CD8-positive, alpha-beta memory T cell (primary cell): ENCODE measurements at places on chromosomes 5 and 9.
A peak's percentile ranks its signal among the peaks of the same experiment; 100 is the strongest.

GRCh38 chr9:99106044-99106375 is 1.1 kb downstream of the TGFBR1 start:
- no peaks in the 10 kb centered on the region for H3K36me3 ChIP-seq
- H3K4me3 ChIP-seq, result peak overlapping the region; percentile 62
- no peak for DNase-seq
- peaks cover 58% of the 10 kb centered on the region for H3K4me1 ChIP-seq

GRCh38 chr9:107158321-107158720 is 124.8 kb upstream of the RAD23B start:
- H3K27ac ChIP-seq, result no peak overlapping the region
- DNase-seq, result no peak
- no peaks in the 10 kb centered on the region for H3K27me3 ChIP-seq
- H3K4me3 ChIP-seq, result no peak overlapping the region

DNA sequence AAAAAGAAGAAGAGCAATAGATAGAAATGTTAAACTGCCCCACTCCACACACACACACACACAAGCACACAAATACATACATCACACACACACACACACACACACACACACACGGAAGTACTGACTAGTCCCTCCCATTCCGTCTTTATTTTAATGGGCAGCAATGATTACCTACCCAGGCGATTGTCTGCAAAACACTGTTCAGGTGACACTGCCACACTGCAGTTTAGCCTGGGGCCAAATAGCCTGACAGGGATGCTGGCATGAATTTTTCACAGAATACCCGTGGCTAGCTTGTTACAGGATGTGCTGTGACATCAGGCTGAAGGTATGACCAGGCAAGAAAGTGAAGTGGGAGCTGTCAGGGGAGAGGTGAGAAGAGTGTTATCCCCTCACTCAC is 86.9 kb downstream of the FRMD3 start:
- H3K4me3 ChIP-seq, result no peak overlapping the region
- no peaks in the 10 kb centered on the region for H3K36me3 ChIP-seq
- H3K4me1 ChIP-seq, result no peaks in the 10 kb centered on the region
- H3K27me3 ChIP-seq, result no peaks in the 10 kb centered on the region

DNA sequence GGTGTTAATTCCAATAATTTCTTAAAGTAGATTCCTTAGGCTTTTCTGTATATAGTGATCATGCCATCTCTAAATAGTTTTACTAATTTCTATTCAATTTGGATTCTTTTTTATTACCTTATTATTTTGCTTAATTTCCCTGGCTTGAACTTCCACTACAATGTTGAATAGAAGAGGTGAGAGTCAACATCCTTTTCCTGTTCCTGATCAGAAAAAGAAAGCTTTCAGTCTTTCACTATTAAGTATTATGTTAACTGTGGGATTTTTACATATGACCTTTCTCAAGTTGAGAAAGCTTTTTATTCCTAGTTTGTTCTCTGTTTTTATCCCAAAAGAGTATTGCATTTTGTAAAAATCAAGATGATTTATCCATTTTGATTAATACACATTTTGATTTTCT is 574.5 kb upstream of the TLE4 start:
- no peak overlapping the region for H3K4me3 ChIP-seq
- H3K4me1 ChIP-seq, result no peaks in the 10 kb centered on the region
- no peaks in the 10 kb centered on the region for H3K36me3 ChIP-seq
- no peak for DNase-seq
- H3K27ac ChIP-seq, result no peak overlapping the region

DNA sequence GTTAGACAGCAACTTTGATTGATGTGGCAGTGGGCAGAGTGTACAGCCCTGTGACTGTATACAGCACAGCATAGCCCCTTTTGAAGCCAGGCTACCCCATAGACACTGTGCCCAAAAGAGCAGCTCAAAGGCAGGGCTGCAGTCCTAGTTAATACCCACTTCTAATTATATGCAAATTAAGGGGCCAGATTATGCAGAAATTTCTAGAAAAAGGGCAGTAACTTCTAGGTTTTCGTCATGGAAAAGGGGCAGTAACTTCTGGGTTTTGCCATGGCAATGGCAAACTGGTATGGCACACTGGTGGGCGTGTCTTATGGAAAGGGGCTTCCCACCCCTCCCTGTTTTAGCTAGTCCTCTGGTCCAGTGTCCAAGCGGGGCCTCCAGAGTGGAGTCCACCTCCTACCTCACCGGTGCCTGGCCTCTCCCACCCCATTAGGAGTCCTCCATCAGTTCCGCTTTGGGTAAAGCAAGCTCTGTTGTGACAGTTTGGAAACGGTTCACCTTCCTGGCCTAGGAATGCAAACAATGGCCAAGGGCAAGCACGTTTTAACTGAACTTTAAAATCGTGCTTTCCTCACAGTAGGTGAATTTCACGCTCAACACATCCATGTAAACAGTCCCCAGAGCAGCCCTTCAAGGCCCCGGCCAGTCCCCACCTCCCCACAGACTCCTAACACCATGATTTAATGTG is 5.6 kb downstream of the ADAMTS13 start:
- no peak for DNase-seq
- no peak overlapping the region for H3K27ac ChIP-seq
- H3K4me3 ChIP-seq, result no peak overlapping the region
- H3K4me1 ChIP-seq, result no peaks in the 10 kb centered on the region

- H3K27ac ChIP-seq, result no peak overlapping the region
- no peaks in the 10 kb centered on the region for H3K27me3 ChIP-seq
- H3K4me3 ChIP-seq, result peak overlapping the region; percentile 36
- H3K4me1 ChIP-seq, result peaks cover 49% of the 10 kb centered on the region
- DNase-seq, result no peak
Measured at GRCh38 chr5:56585999-56586691, 229.2 kb upstream of the MAP3K1 start.

- H3K4me3 ChIP-seq, result no peak overlapping the region
- H3K4me1 ChIP-seq, result no peaks in the 10 kb centered on the region
- no peak for DNase-seq
- H3K27me3 ChIP-seq, result no peaks in the 10 kb centered on the region
- no peaks in the 10 kb centered on the region for H3K36me3 ChIP-seq
Measured at GRCh38 chr9:14780251-14780650, 57.7 kb upstream of the CER1 start.

- H3K27ac ChIP-seq, result no peak overlapping the region
- DNase-seq, result no peak
- no peaks in the 10 kb centered on the region for H3K36me3 ChIP-seq
- H3K27me3 ChIP-seq, result no peaks in the 10 kb centered on the region
Measured at GRCh38 chr5:34803974-34804732, 34.8 kb upstream of the TTC23L start.
